ENCODE measurements at places on chromosomes 5 and 9.

DNA sequence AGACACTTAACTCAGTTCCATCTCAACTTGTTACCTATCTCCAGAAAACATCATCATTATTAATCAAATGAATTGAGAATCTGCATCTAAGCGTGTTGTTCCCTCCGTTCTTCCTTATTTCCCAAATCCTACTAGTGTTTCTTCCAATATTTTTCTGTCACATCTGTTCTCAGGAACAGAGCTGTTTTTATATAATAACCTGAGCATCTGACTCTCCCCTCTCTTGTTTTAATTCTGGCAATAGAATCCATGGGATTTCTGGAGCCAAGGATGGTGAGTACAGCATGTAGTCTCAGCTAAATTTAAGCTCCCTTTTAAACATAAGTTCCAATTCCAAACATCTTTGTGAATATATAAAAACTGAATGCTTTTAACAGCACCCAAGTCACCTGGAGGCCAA is 558.3 kb downstream of the DTWD2 start:
- DNase-seq = no peak

GRCh38 chr9:134562146-134562849 is 79.3 kb upstream of the COL5A1 start:
- DNase-seq = no peak

- DNase-seq = no peak
Observed at GRCh38 chr5:154583671-154584177, 105.7 kb upstream of the HAND1 start.

- no peak for DNase-seq
Observed at GRCh38 chr9:37046683-37047082, 12.6 kb upstream of the PAX5 start.

GRCh38 chr9:116030517-116030916 is 123.1 kb upstream of the PAPPA start:
- no peak for DNase-seq

DNA sequence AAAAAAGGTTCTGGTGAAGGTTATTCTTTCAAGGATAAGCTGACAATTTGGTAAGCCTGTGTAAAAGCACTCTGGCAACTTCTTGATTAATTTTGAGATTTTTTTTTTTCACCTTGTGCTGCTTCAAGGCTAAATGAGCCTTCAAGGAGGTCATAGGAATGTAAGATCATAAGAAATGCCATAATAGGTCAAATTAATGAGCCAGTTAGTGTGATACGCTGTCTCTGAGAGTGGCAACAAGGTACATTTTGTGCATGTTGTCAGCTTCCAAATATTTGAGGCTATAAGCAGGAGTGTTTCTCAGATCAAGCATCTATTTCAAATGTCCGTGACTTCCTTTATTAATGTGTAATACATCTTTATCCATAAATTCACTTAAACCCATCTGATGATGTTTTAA is 72.3 kb upstream of the CDH6 start:
- no peak for DNase-seq

- DNase-seq = no peak
Observed at GRCh38 chr5:71887680-71888079, 168.6 kb downstream of the CARTPT start.

DNA sequence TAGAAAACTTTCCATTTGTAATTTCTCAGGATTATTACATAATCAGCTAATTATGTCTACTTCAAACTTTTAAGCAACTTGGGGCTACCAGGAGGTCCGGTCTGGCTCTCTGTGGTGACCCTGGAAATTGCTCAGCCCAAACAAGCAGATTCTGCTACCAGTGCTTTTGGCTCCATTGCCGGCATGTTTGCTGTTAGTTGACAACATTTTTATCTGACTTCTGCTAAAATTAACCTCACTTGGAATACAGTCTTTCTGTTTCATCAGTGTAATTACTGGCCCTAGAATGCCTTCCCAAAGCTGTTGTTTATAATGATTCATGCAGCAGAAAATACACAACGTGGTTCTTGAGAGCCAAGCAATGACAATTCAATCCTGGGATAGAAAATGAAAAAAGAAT is 38.5 kb upstream of the FAM81B start:
- no peak for DNase-seq

DNA sequence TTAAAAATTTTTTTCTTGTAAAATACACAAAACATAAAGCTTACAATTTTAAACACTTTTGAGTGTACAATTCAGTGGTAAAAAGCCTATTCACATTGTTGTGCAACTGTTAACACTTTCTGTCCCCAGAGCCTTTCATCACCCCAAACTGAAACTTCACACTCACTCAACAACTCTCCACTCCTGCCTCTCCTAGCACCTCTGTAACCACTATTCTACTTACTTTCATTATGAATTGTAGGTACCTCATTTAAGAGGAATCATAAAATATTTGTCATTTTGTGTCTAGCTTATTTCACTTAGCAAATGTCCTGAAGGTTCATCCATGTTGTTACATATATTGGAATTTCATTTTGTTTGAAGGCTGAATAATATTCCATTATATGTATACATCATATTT is 4.3 kb upstream of the ZNF510 start:
- DNase-seq = no peak

DNA sequence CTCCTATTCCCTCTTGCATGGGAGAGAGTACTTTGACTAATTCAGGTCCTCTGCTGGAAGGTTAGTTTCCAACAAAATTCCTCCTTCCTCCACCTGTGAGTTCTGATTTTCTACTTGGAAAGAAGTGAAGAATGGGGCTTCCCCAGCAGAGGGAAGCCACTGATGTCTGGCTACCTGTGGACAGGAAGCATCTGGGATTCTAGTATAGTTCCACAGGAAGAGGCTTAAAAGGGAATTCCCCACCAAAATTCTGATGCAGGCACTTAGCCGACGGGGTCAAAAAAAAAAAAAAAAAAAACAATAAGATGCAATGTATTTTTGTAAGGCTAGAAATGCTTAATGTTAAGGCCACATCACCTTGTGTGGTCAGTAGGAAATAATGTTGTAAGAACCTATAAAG is 33.4 kb downstream of the PCDHGC5 start:
- no peak for DNase-seq

- no peak for DNase-seq
Observed at GRCh38 chr9:69822116-69822750, 1.6 kb downstream of the CFAP95 start.

GRCh38 chr5:161799316-161799715 is 48.6 kb upstream of the GABRA1 start:
- DNase-seq = no peak

- no peak for DNase-seq
Observed at GRCh38 chr5:83608122-83608521, 112.5 kb downstream of the HAPLN1 start.

GRCh38 chr5:28374492-28374967 is 1336.1 kb upstream of the CDH9 start:
- no peak for DNase-seq

- DNase-seq = no peak
Observed at GRCh38 chr5:144436007-144436406, 265.3 kb downstream of the KCTD16 start.

- no peak for DNase-seq
Observed at GRCh38 chr9:35516479-35516878, 26.6 kb downstream of the RUSC2 start.

- no peak for DNase-seq
Observed at GRCh38 chr9:20642045-20642444, 19.7 kb upstream of the MLLT3 start.

DNA sequence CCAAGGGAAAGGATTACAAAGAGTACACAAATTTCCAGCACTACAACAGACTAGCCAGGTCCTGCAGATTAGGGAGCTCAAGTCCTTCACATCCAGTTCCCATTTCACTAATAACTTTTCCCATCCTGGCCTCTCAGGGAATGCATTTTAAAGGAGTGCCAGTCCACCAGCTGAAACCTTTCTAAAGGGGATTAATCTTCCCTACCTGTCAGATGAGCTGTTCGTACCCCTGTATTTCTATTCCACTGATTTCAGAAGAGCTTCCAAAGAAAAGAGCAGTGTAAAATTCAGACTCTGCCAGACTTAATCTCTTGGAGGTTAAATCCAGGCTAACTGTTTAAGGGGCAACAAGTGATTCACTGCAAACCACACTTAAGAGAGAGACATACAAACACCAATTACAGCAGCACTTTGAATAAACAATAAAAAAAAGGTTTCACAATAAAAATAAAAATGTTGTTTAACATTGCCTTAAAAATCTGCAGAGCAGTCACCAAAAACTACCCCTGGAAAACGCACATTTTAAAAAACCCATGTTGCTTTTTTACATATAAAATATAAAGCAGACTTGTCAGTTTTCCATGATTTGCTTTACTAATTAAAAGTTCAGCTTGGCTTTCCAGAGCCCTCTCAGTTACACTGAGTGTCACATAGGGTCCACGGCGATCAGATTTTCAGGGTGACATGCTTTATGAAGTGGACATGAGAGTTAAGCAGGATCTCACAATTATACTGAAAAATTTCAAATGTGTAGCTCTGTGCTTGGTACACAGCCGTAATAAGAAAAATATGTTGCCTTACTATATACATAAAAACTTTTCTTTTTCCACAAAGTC is 3.2 kb downstream of the ROR2 start:
- no peak for DNase-seq

DNA sequence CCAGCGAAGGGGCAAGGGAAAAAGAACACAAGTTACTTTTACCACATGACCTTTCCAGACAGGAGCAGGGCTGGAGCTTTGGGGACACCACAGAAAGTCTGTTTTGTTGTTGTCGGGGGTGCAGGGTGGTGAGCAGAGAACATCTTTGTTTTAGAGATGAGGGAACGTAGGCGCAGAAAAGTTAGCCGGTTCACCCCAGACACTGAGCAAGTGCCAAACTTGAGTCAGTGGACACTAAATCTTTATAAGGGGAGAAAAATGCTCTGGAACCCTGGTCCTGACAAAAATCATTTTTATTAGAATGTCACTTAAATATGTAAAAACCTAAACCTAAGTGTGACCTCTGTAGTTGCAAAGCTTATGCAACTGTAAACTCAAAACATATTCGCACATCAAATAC is 126.4 kb upstream of the GAS1 start:
- no peak for DNase-seq

GRCh38 chr5:168327019-168327421 is 35.6 kb downstream of the WWC1 start:
- DNase-seq = no peak

GRCh38 chr9:114001794-114002261 is 76.3 kb downstream of the AMBP start:
- no peak for DNase-seq

DNA sequence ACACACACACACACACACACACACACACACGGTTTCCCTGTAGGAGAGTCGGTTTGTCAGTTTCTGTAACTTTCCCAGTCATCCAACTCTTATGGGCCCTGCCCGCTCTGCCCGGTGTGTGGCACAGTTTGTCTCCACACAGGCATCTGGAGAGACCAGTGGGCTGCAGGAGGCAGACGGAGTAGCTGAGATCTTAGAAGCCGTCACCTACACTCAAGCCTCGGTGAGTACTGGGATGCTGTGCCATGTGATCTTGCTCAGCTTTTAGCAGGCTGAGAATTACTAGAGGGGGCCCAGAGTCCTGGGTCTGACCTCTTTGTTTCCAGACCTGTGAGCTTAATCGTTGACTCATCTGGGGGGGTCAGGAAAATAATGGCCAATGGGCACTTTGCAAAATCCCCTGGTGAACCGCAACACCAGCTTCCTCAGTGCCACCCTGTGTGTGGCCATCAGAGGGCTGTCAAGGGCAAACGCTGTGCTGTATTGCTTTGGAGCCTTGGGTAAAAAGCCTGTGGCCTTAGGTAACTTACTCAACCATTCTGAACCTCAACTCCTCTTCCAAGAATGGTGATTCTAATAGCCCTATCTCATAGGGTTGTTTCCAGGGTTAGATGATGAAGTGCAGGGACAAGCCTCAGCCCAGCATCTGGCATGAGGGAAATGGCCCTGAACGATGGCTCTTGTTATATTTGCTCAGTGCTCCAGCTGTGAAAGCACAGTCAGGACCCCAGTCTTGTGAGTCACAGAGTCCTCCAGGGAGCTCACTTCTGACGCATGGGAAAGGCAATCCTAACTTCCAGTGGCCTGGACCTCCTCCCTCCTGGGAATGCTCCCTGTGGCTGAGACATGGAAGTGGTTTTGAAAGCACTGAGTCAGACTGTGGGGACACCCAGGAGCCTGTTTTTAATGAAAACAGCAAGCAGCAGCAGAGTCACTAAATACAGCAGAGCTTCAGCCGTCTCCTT is 45.6 kb downstream of the COL15A1 start:
- DNase-seq = no peak

GRCh38 chr9:89586311-89586710 is 18.5 kb upstream of the GADD45G start:
- DNase-seq = no peak

- no peak for DNase-seq
Observed at GRCh38 chr5:145244788-145245187, 590.4 kb downstream of the PRELID2 start.

GRCh38 chr5:157284458-157285212 is 18.7 kb downstream of the CYFIP2 start:
- DNase-seq = no peak

- DNase-seq = no peak
Observed at GRCh38 chr9:117169089-117169621, 245.7 kb downstream of the ASTN2 start.

- no peak for DNase-seq
Observed at GRCh38 chr9:134365791-134366222, 39.6 kb downstream of the RXRA start.

DNA sequence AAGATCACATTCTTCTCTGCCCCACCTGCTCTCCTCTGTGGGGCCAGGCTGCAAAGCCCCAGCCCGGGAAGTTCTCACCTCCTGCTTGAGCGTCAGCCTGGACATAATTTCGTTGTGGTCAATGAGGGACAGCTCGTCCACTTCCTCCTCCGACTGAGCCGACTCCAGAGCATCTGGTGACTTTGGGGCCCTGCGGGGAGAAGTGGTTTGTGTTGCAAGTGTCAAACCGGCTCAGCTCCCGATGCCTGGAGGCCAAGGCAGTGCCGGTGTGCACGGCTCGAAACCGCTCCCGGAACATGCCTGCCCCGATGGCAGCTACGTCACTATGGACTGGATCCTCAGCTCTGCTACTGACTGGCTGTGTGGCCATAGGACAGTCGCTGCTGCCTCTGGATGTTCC is 52.8 kb downstream of the PRRT1B start:
- DNase-seq = no peak

DNA sequence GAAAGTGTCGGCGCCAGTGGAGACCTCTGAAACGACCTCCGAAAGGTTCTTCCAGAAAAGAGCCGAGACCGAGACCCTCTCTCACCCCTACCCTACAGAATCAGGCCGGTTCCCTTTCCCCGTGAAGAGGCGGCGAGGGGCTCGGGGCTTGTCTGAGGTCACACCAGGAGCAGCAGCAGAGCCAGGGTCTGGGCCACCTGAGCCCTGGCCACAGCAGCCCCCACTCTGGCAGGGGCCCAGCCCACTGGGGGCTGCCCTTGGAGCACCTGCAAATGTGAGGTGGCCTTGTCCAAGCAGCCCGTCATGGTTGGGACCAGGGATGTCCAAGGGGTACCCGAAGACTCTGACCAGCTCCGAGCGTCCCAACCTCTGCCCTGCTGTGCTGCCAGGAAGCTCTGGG is 9.2 kb downstream of the AGPAT2 start:
- no peak for DNase-seq

DNA sequence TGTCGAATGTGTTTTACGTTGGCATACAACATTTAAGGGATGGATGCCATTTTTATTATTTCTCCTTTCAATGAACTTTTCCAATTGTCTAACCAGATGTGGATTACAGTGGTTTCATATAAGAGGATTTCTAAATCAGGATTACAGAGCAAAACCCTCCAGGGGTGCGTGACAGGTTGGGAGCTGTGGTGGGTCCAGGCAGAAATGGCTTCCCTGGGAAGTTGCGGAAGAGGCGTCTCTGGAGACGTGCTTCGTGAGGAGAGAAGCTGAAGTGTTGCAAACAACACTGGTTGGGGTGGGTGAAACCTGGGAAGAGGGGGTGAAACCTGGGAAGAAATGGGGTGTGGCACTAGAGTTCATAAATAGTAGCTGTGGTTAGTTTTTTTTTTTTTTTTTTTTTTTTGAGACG is 4.5 kb upstream of the RPL26L1 start:
- no peak for DNase-seq

Measured in stimulated activated CD8-positive, alpha-beta memory T cell treated with anti-CD3 and anti-CD28 coated beads, Interleukin-2, amount 100 ng/mL, for 48 hours (primary cell).